ENCODE measurements at places on chromosomes 4 and X.

GRCh38 chrX:45803383-45803921, 602.8 kb upstream of the DIPK2B start:
- DNase-seq, result no peak

GRCh38 chrX:109773374-109773773, 40.3 kb upstream of the ACSL4 start:
- no peak for DNase-seq

DNA sequence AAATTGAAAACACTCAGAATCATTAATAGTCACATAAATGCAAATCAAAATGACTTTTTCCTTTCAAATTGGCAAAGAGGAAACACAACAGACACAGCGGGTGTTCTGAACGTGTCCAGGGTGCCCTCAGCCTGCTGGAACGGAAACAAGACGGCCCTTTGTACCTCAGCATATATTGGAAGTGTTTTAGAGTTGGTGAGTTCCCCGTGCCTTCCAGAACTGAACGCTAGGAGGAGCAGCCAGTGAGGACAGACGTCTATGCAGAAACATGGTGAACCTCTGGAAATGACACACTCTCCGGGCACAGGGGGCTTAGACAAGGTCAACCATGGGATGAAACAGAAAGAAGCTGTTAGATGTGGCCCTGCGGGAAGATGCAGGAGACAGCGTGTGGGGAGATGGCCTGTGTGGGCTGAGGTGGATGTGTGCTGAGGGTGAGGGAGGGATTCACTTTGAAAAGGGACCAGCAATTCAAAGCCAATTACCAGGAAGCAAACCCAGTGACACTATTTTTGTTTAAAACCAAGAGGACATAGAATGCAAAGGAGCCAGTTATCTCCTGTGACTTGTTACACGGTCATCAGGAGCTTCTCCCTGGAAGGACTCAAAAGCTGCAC, 40.4 kb downstream of the RNF212 start:
- DNase-seq, result peak; percentile 7

DNA sequence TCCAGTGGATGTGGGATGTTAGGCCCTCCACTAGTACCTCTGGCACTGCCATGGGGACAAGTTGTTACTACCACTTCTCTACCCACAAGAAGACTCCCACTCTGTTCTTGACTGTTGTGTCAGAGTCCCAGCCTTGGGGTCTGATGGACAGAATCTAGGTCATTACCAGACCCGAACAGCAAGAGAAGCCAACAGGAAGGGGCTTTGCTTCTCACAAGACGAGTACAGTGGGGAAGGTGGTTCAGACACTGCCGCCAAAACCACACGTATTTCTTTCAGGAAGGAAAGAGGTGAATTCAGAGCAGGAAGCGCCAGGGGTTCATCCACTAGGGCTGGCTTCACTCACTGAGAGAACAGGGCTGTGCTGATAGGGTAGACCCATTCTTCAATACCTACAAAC, 161.3 kb upstream of the KIT start:
- DNase-seq, result no peak

GRCh38 chr4:2068198-2068470, 9.0 kb downstream of the NAT8L start:
- DNase-seq, result no peak

- DNase-seq, result no peak
These were observed 169.4 kb upstream of the BANK1 start for GRCh38 chr4:101621120-101621519.

- no peak for DNase-seq
These were observed 49.4 kb downstream of the LPAR4 start for GRCh38 chrX:78796916-78797315.

GRCh38 chr4:171432536-171432935, 380.7 kb upstream of the GALNTL6 start:
- no peak for DNase-seq

DNA sequence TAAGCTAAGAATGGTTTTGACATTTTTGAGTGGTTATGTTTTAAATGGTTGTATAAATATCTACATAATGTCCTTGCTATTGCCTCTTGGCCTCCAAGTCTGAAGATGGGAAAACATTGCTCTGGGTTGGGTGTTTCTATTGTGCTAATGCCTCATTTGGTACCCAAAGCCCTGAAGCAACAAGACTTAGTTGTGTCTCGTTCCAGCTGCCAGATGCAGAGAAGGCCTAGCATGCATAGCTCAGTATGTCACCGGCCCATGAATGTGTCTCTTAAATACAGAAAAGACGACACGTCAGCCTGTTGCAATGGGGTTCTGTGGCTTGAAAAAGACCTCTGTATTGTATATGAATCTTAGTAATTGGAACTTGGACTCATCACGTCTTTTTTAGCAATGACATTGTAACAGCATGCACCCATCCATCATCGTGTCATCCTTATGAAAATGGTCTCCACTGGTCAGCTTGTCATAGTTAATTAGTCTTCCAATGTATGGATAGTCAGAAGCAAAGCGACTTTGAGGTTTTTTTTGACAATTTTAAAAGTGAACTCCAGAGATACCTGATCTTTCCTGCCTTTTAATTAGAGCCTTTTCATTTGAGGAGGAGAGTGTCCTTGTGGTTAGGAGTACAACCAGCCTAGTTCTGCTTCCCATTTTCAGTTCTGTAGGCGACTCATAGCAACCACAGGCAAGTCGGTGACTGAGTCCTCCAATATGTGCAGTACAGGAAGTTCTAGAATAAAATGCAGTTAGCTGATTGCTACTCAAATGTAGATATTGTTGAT, 126.4 kb upstream of the GATB start:
- DNase-seq, result no peak

- no peak for DNase-seq
These were observed 658 bp downstream of the ATP6AP2 start for GRCh38 chrX:40581336-40581920.

- no peak for DNase-seq
These were observed 1.0 kb downstream of the POF1B start for GRCh38 chrX:85378461-85378860.

GRCh38 chr4:105946771-105947170, 51.5 kb downstream of the NPNT start:
- DNase-seq, result no peak

DNA sequence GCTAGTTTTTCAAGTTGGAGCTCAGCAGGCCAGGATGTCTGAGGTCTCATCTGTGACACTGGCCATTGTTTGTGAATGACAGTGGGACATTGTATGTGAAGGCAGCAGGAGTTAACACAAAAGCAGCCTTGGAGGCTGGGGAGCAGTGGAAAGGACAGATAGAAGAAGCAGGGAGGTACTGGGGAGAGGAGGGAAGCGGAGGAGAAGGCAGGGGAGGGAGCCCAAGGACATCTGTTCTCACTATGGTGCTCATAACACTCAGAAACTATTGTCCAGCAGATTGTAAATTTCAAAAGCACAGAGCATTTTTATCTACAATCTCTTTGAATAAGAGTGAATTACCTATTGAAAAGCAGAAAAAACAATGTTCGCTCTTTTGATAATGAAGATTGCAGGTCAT, 253.6 kb upstream of the DIPK2B start:
- DNase-seq, result no peak

DNA sequence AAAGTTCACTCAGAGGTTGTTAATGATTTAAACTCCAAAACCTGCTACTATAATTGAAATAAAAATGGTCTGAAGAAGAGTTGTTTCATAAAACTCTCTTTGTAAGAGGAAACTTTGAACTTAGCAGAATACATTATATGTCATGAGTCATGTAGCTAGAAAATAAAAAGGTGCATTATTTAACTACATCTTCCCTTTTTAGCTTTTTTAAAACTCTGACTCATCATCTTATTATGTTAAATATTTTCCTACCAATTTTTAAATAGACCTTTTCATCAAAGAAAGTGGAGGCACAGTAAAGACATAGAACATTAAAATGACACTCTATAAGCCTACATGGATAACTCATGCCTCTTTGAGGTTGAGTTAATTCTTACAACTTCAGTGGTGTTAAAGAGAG, 1.2 kb upstream of the ZNF827 start:
- DNase-seq, result no peak

DNA sequence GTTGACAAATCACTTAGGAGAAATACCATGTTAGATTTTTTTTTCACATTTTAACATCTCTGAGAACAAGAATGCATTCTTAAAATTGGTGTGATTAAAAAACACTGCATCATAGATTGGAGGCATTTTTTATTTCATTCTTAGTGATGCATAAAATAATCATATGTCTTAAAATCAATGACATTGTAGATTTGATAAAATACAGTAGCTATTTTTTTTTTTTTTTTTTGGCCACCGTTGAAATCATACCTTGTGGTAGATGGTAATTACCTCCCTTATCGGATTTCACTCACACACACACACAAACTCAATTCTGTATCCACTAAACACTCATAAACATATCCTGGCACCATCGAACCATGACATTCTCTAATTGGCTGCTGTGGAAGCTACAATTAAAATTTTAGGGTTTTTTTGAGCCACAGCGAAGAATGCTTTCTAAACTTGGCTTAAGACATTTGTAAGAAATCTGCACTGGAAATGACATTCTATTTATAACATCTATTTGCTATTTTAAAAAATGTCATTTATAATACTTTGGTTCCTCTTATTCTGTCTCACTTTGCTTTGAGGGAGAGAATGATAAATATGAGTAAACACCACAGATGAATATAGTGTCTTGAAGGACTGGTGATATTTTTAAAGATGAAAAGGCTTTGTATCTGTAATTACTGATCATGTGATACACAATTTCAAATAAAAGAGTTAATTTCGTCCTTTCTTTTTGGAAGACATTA, 60.1 kb downstream of the CCSER1 start:
- DNase-seq, result no peak

GRCh38 chrX:39052751-39053150, 251.5 kb downstream of the MID1IP1 start:
- DNase-seq, result no peak

DNA sequence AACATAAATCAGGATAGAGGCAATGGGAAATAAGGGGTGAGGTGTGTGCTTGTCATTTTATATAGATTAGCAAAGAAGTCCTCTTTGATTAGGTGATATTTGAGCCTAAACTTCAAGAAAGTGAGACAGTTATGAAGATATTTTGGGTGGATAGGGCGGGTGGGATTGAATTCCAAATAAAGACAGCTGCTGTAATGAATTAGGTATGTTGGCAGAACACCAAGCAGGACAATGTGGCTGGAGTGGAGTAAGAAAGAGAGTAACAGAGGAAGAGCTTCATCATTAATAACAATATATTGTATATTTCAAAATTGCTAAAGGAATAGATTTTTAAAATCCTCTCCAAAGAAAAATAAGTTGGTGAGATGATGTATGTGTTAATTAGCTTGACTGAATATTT, 91.0 kb upstream of the CENPE start:
- DNase-seq, result no peak

GRCh38 chr4:15778289-15779241, at the start of gene CD38:
TSS of gene CD38 (plus strand) at chr4:15778328. CDS start at chr4:15778415, 87 bp downstream.
- DNase-seq, result no peak

DNA sequence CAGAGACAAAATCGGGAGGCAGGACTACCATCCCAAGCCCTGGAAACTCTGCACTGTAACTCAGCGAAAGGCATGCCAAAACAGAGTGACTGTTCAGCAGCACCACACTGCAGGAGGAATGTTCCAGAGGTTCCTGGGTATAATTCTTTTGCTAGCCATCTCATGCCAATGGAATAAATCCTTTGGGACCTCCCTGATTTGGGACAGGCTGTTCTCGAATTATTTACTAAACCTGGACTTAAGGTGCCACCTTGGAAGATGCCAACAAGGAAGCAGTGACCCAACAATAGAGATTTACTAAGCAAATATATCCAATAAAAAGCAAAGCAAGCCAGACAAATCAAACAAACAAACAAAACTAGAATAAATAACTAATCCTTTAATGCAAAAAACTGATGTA, 9.3 kb downstream of the AADAT start:
- no peak for DNase-seq

- DNase-seq, result no peak
These were observed 15.1 kb upstream of the TNIP2 start for GRCh38 chr4:2771264-2771663.

- no peak for DNase-seq
These were observed 53.1 kb upstream of the HPGD start for GRCh38 chr4:174575436-174575835.

DNA sequence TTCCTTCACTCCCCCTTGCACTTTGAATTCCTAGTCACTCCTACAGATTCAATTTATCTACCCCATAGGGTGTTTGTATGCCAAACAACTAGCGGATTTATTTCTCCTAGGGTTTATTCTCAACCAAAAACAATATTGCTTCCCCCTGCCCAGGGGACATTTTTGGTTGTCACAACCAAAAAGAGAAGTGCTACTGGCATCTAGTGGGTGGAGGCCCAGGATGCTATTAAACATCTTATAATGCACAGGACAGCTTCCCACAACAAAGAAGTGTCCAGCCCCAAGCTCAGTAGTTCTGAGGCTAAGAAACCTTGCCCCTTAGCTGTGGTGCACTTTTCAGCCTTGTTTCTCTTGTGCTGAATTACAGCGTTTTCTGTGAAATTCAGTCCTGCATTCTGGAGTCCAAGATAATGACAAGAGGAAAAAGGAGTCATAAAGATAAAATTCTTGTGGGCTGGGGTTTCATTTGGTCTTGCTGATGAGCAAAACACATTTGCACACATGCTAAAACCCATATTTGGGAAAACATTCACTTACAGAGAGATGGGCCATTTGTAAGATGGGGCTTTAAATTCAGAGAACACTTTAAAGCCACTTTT, 11.2 kb upstream of the SYTL4 start:
- DNase-seq, result no peak

GRCh38 chr4:157204634-157205244, 15.8 kb upstream of the GRIA2 start:
- no peak for DNase-seq

DNA sequence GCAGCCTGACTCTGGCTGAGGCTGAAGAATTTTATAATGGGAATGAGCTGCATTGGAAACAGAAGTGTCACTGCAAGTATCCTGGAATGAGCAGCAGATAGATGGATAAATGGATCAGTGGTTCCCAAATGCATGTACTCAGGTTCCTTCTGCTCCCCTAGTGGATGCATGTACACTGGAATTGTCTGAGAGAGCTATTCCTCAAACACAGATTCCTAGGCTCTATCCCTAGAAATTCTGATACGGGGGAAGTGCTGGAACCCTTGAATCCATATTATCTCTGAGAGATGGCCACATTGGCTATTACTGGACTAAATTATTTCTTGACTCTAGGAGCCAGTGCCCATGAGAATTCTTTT, 64.8 kb downstream of the TMEM131L start:
- no peak for DNase-seq

DNA sequence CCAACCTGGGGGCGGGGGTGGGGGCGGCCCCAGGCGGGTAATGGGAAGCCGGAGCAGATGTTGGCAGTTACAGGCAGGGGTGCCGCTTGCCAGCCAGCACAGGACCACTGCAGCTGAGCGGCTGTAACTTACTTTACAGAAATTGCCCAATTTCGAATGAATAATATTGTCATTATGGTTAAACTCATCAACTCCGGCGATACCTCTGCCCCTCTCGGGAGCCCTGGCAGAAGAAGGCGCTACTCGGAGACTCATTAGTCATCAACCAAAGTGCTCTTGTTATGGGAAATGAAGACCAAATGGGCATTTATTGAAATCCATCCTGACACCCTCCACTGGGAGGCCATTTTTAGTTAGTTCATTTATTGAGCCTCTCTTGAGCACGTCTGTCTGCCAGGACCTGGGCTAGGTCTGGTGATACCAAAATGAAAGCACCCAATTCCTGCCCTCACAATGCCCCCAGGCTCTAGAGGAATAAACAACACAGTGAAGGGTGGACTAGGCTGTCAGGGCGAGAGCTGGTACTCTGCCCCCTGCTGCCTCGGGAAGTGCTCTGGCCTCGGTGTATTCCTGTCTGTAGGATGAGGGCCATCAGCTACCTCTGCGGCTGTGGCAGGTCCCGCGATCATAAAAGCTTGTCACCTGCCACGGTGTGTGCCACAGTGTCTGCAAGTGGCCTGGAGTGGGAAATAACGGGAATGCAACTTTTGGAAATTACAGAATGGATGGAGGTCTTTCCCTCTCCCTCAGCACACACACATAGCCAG, 159.1 kb upstream of the PSAPL1 start:
- DNase-seq, result no peak

Measured in stimulated activated CD4-positive, alpha-beta T cell treated with anti-CD3 and anti-CD28 coated beads, Interleukin-1b, Interleukin-23, amount 100 ng/mL, for 1 hour (primary cell).